CD4-positive, alpha-beta T cell (primary cell): ENCODE measurements at places on chromosomes 5 and 9. TPM values are rescaled to one million over a fixed set of nuclear protein-coding genes. Genes with fewer than 3 reads are reported as not detected.

The CA9 gene
- total RNA-seq = not detected

The FOXI1 gene
- total RNA-seq = 0.28 TPM

The ABLIM3 gene
- total RNA-seq = not detected

The F12 gene
- 0.60 TPM for total RNA-seq

The WNT8A gene
- total RNA-seq = not detected

The FBXL7 gene
- total RNA-seq = not detected

The SPATA6L gene
- total RNA-seq = 9.4 TPM

The PALM2AKAP2 gene
- total RNA-seq = not detected

The CDH10 gene
- total RNA-seq = not detected

The LCN12 gene
- 1.5 TPM for total RNA-seq

The HAND1 gene
- total RNA-seq = not detected

The CCDC192 gene
- total RNA-seq = not detected

The ARRDC3 gene
- 284 TPM for total RNA-seq

The DPM2 gene
- total RNA-seq = 41.7 TPM

The IL9 gene
- total RNA-seq = not detected

The RANBP17 gene
- not detected for total RNA-seq

The KIAA0825 gene
- total RNA-seq = 1.5 TPM

The DOCK8 gene
- 123 TPM for total RNA-seq

The ZNF462 gene
- total RNA-seq = 1.3 TPM

The TARS1 gene
- total RNA-seq = 31.3 TPM

The SEMA5A gene
- total RNA-seq = 2.0 TPM

The ENTPD2 gene
- total RNA-seq = not detected

The DRD1 gene
- total RNA-seq = not detected

The MOB3B gene
- total RNA-seq = 0.25 TPM

The TMED7 gene
- 56.7 TPM for total RNA-seq

The FBP2 gene
- total RNA-seq = not detected

The C9 gene
- not detected for total RNA-seq
